ENCODE measurements at places on chromosomes 12 and 14. TPM values are rescaled to one million over a fixed set of nuclear protein-coding genes. Genes with fewer than 3 reads are reported as not detected.

GRCh38 chr12:109804820-109805761 is 28.1 kb downstream of the TRPV4 start:
- no peaks in the 10 kb centered on the region for H3K4me1 ChIP-seq
- peak; percentile 60 for DNase-seq
- no peaks in the 10 kb centered on the region for H3K36me3 ChIP-seq
- no peak overlapping the region for H3K27ac ChIP-seq
- no peak overlapping the region for H3K4me3 ChIP-seq

DNA sequence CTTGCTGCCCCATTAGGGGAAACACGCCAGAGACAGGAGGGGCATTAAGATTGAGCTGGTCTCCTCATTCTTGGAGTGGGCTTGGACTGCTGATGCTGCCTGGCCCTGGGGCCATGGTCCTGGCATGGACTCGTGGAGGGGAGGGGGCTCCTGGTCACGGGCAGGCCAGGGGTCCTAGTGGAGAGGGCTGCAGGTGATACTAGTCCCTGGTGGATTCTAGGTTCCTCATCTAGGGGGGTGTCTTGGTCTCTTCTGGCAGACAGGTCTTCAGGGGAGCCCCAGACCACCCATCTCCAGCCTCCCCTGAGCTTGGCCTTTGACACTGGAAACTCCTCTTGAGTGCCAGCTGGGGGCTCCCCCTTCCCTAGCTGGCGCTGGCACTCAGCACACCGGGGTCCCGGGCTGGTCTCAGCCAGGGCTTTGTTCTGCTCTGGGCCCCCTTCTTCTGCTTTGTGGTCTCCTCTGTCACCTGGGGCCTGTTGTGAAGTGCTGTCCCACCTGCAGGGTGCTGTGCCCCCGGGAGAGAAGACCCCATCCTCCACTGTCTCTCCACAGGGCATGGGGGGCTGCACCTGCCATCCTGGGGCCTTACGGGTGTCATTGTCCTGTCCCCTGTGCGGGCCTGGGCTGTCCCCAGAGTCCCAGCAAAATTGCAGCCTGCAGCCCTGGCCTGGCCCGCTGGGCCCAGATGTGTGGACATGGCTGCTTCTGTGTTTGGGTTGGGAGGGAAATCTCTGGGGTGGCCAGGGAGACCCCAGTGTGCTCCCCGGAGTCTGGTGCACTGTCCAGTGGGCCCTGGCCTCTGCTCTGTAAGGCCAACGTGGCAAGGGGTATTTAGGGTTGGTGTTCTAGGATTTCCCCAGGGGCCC is 2.3 kb downstream of the KIF26A start:
- H3K4me3 ChIP-seq: no peak overlapping the region
- H3K27ac ChIP-seq: no peak overlapping the region
- no peaks in the 10 kb centered on the region for H3K36me3 ChIP-seq
- peaks cover 9% of the 10 kb centered on the region for H3K27me3 ChIP-seq
- DNase-seq: no peak

DNA sequence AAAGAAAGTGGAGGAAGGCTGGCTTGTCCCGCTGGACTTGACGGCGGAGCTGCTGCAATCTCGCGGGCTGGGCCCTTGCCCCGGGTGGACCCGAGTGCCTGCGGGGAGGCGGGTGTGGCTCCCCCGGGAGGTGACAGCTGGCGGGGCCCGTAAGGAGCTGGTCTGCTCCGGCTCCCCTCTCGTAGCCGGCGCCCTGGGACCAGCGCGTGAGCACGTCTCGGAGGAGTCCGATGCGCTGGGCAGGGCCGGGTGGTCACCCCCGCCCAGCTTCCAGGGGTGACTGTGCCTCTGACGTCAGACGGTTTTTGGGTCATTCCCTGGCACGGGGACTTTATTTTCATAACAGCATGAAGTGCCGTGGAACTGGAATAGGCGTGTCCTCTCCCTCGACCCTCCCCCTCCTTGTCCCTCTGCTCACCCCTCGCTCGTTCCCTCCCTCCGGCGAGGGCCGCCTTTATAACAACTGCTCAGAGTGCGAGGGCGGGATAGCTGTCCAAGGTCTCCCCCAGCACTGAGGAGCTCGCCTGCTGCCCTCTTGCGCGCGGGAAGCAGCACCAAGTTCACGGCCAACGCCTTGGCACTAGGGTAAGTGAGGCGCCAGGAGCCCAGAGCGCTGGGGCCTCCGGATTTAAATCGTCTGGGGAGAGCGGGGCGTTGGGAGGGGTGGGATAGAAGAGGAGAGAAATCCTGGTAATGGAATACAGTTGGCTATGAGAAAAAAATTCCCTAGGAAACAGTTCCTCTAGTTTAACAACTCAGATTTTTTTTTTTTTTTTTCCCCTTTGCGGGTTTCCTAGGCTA is at the start of gene GPRC5A:
GPRC5A (plus strand) TSS at position 483 of the 801 bp plus-strand sequence. CDS start 16,688 bp downstream, outside the sequence.
- no peaks in the 10 kb centered on the region for H3K27me3 ChIP-seq
- peak within 1 kb of the TSS; percentile 63 for H3K4me3 ChIP-seq
- H3K27ac ChIP-seq: peak within 1 kb of the TSS; percentile 70
- no peaks in the 10 kb centered on the region for H3K4me1 ChIP-seq

GRCh38 chr12:25496098-25496587 is 56.9 kb downstream of the LMNTD1 start:
- no peaks in the 10 kb centered on the region for H3K27me3 ChIP-seq
- no peak for DNase-seq
- H3K4me3 ChIP-seq: no peak overlapping the region

GRCh38 chr12:1947081-1947480 is 28.6 kb upstream of the CACNA2D4 start:
- no peak overlapping the region for H3K27ac ChIP-seq
- H3K4me1 ChIP-seq: no peaks in the 10 kb centered on the region
- peaks cover 44% of the 10 kb centered on the region for H3K36me3 ChIP-seq

- H3K27ac ChIP-seq: no peak overlapping the region
- no peak for DNase-seq
- no peaks in the 10 kb centered on the region for H3K4me1 ChIP-seq
- H3K27me3 ChIP-seq: no peaks in the 10 kb centered on the region
Observed at GRCh38 chr12:112025808-112026375, 12.7 kb downstream of the ERP29 start.

DNA sequence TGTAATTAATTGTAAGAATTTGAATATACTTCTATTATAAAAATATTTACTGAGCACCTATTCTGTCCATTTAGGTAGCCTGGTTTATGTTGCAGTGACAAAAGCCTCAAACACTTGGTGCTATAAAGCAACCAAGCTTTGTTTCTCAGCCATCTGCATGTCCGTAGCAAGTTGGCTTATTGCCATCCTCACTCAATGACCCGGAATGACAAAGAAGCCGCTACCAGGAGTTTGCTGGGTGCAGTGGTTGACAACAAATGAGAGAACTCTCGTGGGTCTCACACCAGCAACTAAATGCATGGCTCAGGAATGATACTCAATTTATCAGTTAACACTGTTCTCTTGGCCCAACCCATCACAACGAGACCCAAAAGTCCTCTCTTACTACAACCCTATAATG is 553.1 kb downstream of the DIO2 start:
- no peak overlapping the region for H3K4me3 ChIP-seq
- no peaks in the 10 kb centered on the region for H3K27me3 ChIP-seq
- no peak for DNase-seq
- no peaks in the 10 kb centered on the region for H3K36me3 ChIP-seq
- peaks cover 2% of the 10 kb centered on the region for H3K4me1 ChIP-seq

DNA sequence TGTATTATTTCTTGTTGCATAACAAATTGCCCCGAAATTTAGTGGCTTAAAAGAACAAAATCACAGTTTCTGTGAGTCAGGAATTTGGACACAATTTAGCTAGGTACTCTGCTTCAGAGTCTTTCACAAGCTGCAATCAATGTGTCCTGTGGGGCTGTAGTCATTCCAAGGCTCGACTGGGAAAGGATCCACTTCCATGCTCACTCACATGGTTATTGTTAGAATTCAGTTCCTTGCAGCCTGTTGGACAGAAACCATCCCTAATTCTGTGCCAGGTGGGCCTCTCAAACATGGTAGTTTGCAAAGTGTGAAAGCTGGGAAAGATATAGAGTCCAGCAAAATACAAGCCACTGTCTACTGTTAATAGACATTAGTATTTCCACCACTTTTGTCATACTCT is 59.7 kb upstream of the ARID2 start:
- H3K36me3 ChIP-seq: no peaks in the 10 kb centered on the region
- H3K4me3 ChIP-seq: no peak overlapping the region
- H3K27ac ChIP-seq: no peak overlapping the region
- H3K27me3 ChIP-seq: no peaks in the 10 kb centered on the region

DNA sequence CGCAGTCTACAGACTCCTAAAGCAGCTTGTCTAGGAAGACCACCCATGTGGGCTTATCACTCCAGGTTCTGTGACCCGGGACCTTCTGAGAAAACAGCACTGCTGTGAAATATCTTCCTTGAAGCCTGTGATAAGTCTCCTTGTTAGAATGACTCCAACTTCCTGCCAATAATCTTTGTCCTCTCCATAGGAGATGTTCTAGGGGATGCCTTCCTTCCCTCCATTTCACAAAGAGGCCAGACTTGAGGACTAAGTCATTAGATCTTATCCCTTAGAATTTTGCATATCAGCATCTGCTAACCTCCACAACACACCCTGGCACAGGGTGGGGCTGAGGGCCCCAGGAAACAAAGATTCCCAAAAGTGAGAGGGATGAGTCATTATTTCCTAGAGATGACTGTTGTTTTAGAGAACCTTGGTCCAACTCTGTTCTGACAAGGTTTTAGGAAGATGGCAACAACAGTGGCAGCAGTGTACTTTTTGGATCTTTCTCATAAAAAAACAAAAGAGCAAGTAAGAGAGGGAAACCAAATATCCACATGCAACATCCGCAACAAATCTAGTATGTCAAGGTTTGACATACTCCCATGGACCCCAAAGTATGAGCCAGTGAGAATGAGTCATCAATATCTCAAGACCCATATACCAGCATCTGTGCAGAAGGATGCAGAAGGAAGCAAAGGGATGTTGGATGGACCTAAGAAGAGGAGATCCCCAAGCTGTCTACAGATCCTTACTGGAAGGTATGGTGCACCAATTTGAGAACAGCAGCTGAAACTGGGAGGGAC is 6.0 kb downstream of the LTB4R start:
- peaks cover 9% of the 10 kb centered on the region for H3K27me3 ChIP-seq
- H3K36me3 ChIP-seq: no peaks in the 10 kb centered on the region
- H3K4me1 ChIP-seq: peaks cover 17% of the 10 kb centered on the region
- no peak overlapping the region for H3K4me3 ChIP-seq

DNA sequence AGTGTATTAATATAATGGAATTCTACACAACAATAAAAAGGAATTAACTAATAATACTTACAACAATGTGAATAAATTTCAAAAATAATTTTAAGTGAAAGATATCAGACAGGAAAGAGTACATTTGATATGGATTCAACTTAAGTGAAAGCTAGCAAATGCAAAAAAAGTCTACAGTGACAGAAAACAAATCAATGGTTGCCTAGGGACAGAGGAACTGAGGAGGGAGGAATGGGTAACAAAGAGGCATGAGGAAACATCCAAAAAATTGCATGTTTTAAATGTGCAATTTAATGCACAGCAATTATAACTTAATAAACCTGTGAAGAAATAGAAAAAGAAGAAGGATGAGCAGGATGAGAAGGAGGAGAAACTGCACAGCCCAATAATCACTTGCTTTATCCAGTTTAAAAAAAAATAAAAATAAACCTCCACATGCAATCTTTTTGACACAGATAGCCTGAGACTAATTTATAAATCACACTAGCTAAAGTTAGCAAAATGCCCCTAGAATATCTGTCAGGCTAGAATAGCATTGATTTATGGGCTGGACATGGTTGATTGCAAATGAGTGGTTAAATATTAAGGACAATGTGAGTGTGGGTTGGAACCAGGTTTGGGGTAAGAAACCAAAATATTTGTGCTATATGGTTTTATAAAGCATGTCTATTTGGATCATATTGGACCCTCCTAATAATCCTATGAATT is 1089.1 kb downstream of the TRHDE start:
- no peak overlapping the region for H3K4me3 ChIP-seq
- DNase-seq: no peak
- H3K27me3 ChIP-seq: no peaks in the 10 kb centered on the region

DNA sequence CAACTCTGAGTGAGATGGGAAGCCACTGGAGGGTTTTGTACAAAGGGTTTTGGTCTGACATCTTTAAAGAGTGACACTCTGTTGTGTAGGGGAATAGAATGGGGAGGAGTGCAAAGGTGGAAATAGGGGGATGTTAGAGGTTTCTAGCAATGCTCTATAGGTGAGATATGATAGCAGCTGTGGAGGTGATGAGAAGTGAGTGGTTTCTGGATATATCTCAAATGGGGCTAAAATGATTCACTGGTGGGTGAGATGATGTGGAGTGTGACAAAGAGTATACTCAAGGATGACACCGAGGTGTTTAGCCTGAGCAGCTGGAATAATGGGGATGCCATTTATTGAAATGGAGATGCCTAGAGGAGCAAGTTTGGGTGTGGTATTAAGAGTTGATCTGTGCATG is 426.4 kb downstream of the PCNX1 start:
- no peak for DNase-seq
- peaks cover 6% of the 10 kb centered on the region for H3K4me1 ChIP-seq
- no peaks in the 10 kb centered on the region for H3K36me3 ChIP-seq
- H3K27ac ChIP-seq: no peak overlapping the region

DNA sequence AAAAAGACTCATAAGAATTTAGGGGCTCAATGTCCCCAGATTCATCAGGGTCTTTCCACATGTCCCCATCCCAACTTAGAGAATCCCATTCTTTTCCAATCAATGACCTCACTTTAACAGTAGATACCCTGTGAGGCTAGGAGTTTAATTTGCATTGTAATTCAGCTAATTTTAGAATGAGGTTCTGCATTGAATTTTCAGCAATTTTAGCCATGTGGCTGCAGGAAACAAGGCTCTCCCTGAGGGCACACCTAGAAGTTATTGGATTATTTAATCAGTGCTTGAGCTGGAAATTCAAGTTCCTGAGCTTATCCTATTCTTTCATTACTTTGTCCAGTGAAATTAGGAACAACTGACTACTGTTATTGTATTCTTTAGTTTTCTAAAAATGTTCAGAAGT is 433.8 kb downstream of the ADAMTS20 start:
- no peak overlapping the region for H3K27ac ChIP-seq
- H3K36me3 ChIP-seq: no peaks in the 10 kb centered on the region
- H3K4me1 ChIP-seq: no peaks in the 10 kb centered on the region
- DNase-seq: no peak
- H3K4me3 ChIP-seq: no peak overlapping the region

DNA sequence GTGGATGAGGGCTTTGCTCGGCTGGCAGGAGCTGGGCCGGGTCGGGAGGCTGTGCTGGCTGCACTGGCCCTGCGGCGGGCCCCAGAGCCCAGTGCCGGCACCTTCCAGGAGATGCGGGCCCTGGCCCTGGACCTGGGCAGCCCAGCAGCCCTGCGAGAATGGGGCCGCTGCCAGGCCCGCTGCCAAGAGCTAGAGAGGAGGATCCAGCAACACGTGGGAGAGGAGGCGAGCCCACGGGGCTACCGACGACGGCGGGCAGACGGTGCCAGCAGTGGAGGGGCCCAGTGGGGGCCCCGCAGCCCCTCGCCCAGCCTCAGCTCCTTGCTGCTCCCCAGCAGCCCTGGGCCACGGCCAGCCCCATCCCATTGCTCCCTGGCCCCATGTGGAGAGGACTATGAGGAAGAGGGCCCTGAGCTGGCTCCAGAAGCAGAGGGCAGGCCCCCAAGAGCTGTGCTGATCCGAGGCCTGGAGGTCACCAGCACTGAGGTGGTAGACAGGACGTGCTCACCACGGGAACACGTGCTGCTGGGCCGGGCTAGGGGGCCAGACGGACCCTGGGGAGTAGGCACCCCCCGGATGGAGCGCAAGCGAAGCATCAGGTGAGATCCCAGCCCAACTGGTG is 11.5 kb downstream of the ARHGEF40 start:
- no peak overlapping the region for H3K27ac ChIP-seq
- DNase-seq: no peak
- H3K36me3 ChIP-seq: peaks cover 63% of the 10 kb centered on the region
- no peak overlapping the region for H3K4me3 ChIP-seq
- H3K27me3 ChIP-seq: no peaks in the 10 kb centered on the region

CEBPE gene
- total RNA-seq: not detected

LGR5 gene
- 0.19 TPM for total RNA-seq

MANSC4 gene
- not detected for total RNA-seq

All from kidney (tissue), 22 donors.